ENCODE measurements at places on chromosomes 2 and 18. TPM values are rescaled to one million over a fixed set of nuclear protein-coding genes. Genes with fewer than 3 reads are reported as not detected.

ADAM23 gene
- 10.6 TPM for total RNA-seq

RAD51AP2 gene
- not detected for total RNA-seq

OXER1 gene
- not detected for total RNA-seq

ABCG8 gene
- not detected for total RNA-seq

OST4 gene
- 409 TPM for total RNA-seq

APLF gene
- 5.8 TPM for total RNA-seq

SKA1 gene
- 1.5 TPM for total RNA-seq

FBXO41 gene
- total RNA-seq: 3.1 TPM

TGOLN2 gene
- total RNA-seq: 133 TPM

NT5DC4 gene
- total RNA-seq: not detected

ANO7 gene
- 0.83 TPM for total RNA-seq

SERPINB10 gene
- not detected for total RNA-seq

CLEC4F gene
- total RNA-seq: not detected

FIGN gene
- total RNA-seq: 1.2 TPM
